ENCODE measurements at places on chromosomes 13 and 19.

GRCh38 chr19:55778331-55778730, 9.4 kb downstream of the RFPL4AL1 start:
- no peak for DNase-seq

DNA sequence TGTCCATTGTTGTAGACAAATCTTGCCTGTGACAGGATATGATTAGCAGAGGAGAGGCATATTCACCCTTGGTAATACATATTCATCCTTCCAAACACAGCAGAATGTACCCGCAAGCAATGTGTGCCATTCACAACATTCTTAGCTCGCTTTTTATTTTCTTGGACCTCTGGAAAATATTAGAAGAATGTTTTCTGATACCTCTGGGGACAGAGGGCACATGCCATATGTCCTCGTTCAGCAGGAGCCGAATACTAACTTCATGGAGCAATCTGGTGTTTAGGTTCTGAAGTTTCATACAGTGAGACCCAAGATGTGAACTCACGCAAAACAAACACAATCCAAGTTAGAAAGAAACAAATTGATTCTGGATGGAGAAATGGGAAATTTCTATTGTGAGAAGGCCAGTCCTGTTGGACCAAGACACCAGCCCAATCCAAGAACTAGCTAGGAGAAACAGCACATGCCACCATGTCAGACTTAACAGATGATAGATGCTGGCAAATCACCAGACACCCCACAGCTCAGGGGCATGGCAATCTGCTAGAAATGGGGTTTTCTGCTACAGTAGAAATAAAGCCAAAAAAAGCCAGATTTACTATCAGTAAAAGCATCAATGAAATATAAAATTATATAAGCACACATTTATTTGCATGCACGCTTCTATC, 297.4 kb downstream of the DCLK1 start:
- no peak for DNase-seq

DNA sequence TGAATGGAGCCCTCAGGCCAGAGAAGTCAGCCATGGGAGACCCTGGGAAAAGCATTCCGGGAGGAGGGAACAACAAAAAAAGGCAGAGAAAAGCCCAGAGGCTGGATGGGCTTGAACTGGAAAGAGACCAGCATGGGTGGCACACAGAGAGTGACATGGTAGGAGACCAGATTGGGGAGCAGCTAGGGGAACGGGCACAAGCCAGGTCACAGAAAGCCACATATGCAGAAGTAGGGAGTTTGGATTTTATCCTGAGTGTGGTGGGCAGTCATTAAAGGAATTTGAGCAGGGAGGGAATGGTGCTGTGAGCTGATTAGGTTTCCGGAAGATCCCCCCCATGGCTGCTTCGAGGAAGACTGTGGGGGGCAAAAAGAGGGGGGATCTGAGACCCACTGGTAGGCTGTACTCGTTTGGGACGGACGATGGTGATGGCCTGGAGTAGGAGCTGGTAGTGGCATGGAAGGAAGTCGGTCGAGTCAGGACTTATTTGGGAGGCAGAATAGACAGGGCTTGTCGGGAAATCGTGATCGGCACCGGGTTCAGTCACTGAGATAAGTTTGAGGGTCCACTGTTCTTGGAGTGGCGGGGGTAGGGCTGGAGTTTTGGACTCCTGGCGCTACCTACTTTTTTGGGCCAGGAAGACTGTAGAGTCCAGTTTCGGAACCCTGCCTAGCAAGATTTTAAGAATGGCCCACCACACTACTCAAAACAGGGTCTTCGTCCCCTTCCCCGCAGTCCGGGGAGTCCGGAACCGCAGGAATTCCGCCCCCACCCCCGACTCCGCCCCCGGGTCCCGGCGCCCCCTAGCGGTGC, 949 bp downstream of the SERTAD1 start:
- no peak for DNase-seq

DNA sequence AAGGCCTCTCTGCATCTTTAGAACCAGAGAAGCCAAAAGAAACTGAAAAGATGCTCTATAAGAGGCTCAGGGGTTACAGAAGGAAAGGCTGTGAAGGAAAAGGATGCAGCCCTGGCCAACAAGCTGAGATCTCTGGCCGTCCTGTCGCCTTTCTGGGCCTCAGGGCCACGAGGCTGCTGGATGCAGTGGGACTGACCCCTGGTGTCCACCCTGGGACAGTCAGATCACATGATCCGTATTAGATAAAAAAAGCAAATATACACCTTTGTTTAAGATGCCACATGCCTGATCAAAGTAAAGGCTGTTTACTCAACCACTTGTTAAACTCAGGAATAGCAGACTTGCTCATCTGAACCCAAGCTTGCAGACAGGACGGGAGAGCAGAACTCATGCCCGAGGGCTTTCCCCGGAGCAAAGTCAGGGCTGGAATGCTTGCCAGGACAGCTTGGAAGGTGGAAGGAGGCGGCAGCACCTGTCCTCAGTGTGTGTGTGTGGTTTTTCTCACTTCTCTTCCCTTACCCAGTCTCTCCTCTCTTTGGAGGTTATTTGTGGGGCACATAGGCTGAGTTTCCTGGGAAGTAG, 206.5 kb upstream of the TSHZ3 start:
- no peak for DNase-seq

DNA sequence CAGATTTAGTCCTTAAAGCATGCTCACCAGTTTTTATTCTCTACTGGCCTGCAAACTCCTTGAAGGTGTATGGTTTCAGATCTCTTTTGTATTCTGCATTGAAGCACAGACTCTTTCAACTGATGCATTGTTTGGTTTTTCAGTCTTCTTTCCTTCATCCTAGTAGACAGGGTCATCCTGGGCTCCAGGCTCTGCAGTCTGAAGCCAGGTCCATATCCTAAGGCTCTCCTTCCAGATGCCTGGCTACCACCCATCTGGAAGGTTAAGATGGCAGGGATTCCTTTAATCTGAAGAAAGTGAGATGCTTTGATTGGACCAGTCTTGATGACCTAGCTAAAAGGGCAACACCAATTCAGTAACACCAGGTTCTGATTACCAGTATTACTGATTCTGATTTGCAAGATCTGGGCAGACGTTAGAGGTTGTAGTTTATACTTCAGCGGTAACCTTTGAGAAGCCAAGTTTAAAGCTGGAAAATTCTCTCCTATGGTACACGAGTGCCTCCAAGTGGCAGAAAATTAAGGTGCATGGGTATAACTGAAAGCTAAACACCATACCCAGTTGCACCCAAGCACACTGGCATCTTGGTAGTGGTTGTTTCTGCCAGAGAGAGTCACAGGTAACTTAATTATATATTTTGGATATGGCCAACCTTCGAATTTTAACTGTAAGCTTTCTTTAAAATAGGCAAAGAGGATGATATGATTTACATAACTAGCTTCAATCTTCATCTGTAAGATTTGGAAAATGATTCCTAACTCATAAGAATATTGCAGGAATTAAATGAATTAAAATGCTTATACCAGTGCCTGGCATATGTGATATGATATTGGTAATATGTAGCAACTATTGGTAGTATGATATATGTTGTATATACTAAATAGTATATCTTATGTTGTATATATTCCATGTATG, 1651.9 kb upstream of the MIR17HG start:
- DNase-seq: peak; percentile 49

- no peak for DNase-seq
Measured at GRCh38 chr19:518598-519231, 11.4 kb downstream of the TPGS1 start.

All from CMK (cell line).